Left renal cortex interstitium (tissue), 4 donors: ENCODE measurements at places on chromosomes 4 and X. TPM values are rescaled to one million over a fixed set of nuclear protein-coding genes. Genes with fewer than 3 reads are reported as not detected.
A peak's percentile ranks its signal among the peaks of the same experiment; 100 is the strongest.

DNA sequence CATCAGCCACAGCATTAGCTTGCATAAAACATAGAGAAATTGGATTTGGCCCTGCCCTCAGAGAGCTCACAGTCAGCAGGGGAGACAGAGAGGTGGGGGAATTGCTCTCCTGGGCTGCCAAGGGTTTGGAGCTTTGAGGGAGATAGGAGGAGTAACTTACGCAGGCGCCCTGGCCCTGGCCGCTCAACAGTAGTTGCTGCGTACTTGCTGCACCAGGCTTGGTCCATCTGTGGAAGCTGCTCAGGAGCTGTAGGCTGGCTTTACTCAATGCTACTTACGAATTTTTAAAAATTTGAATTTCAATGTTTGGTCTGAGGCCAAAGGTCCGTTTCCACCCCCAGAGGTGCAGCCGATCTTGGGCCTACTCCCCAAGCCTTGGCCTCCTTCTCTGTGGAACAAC, 83.3 kb downstream of the CPZ start:
- DNase-seq, result no peak

- peak; percentile 91 for DNase-seq
Measured at GRCh38 chrX:54358424-54359211, 772 bp upstream of the WNK3 start.

Gene ENPP6
- 9.8 TPM for polyA plus RNA-seq

- DNase-seq, result no peak
Measured at GRCh38 chrX:44088510-44089144, 115.4 kb upstream of the NDP start.

Gene KCND1
- 3.4 TPM for polyA plus RNA-seq

- no peak for DNase-seq
Measured at GRCh38 chr4:123783921-123784320, 387.3 kb downstream of the SPRY1 start.

Gene GYPA
- polyA plus RNA-seq, result 2.8 TPM

GRCh38 chrX:25968920-25969319, 169.2 kb upstream of the MAGEB18 start:
- no peak for DNase-seq

Gene STEEP1
- polyA plus RNA-seq, result 35.3 TPM

DNA sequence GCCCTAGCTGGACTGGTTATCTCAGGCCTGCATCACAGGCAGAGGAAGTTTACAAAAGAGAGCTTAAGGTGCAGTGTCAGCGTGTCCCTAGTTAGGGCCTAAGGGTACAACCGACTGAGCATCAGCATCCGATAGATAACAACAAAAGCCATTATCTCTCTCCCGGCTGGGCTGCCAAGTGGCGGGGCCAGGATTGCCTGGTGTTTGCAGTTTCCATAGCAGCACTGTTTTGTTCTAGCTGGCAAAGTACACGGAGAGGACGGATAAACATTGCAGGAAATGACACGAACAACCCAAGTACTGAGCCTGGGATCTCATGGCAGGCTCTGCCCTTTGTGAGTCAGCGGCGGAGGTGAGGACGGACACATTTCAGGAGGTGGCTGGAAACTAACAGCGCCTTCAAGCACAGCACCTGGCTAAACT, 104.7 kb upstream of the NOCT start:
- no peak for DNase-seq

Gene CDKL5
- 13.7 TPM for polyA plus RNA-seq

DNA sequence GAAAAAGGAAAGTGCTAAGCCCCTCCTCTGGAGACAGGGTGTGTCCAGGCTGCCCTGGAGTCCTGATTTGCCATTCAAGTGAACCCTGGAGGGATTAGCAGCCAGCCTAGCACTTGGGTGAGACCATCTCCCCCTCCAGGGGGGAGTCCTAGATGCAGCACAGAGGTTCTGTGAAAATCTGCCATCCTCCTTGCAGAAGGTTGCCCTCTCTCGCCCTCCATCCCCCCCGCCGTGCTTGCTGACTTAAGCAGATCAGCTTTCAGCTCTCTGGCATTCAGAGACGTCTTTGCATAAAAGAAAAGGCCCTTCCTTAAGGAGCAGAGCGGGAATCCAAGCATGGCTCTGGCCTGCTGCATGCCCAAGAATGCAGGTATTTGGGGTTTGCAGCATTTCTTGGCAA, 102.1 kb upstream of the SCML1 start:
- no peak for DNase-seq

DNA sequence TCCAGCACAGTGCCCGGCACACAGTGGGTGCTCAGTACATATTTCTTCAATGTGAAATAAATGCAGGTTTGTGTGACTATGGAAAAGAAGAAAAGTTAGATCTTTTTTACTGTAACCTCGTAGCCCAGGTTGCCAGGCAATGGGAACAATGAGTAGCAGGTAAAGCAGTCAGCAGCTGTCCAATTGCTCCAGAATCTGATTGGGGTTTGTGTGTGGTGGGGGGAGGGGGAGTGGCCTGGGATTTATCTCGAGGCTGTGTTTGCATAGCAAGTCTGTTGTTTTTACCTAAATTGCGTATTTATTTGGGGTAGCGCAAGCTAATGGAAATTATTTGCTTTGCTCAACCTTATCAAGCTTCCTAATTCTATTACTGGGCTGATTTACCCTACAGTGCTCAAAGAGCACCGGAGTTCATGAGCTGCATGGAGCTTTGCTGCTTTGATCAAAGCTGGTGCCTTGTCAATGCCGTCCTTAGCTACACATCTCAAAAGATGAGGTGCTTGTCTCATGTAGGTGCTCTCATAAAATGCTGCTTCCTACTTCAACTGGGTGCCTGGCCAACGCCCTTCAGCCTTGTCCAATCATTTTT, 145.0 kb upstream of the DGKK start:
- DNase-seq, result no peak

DNA sequence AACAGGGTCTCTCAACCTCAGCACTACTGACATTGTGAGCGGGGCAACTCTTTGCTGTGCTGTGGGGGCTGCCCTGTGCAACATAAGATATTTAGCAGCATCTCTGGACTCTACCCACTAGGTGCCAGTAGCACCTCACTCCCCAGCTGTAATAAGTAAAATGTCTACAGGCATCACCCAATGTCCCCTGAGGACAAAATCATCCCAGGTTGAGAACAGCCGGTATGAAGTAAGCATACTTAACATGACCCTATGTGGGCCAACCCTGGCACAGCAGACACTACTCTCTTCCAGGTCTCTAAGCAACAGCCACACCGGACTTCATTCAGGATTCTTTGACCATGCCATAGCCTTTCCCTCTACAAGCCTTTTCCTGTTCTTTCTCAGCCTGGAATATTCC, 10.5 kb upstream of the MGST2 start:
- DNase-seq, result no peak
